Activated effector memory CD4-positive, alpha-beta T cell treated with anti-CD3 and anti-CD28 coated beads, Interleukin-2, amount 50 U/mL, for 16 hours (primary cell): ENCODE measurements at places on chromosomes 11 and 22.

GRCh38 chr22:36912694-36913426, 568 bp upstream of the CSF2RB start:
- no peak for DNase-seq

DNA sequence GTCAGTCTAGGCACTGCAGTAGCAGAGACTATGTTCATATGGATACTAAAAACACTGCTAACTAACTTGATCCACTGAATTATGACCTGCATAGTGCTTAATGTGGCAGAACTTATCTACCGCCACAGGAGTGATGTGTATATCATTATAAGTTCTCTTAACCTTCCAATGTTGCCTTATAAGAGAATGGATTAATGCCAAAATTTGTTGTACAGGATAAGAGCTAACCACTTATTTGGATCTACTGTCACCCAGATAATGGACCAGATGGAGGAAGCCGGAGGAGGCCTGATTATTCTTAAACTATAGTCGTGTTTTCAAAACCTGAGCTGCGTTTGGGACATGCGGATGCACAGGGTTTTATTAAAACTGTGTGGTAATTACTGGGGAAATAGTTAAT, 1.9 kb upstream of the OR51B4 start:
- DNase-seq, result no peak

DNA sequence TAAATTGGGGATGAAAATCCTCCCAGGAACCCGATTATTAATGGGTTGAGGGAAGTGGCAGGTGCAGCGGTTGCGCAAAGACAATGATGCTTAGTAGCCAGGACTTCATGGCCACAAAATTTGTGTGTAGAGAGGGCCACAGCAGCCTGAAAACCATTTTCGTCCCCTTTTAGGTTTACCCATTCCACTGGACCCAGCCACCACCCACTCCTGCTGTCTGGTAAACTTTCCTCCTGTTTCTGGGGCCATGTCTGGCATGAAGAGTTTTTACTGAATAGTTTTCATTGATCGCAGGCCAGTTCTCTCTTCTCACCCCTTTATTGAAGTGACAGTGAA, 69.5 kb upstream of the SYT13 start:
- no peak for DNase-seq

GRCh38 chr22:35834061-35834460, 116.4 kb downstream of the APOL5 start:
- no peak for DNase-seq

DNA sequence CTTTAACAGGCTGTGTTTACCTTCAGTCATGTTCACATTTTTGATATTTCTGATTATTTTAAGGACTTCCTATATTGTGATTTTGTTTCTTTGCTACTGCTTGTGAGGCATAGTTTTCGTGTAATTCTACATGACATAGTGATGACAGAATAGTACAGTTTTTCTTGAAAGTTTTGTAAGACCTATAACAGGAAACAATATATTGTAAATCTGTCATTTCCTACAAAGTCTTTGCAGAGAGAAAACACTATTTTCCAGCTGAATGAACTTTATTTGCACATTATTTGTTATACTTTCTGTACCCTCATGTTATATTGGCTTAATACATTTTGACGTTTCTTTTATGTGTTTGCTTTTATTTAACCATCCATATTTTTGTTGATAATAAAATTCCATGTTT, 191.1 kb downstream of the TMEM135 start:
- no peak for DNase-seq

DNA sequence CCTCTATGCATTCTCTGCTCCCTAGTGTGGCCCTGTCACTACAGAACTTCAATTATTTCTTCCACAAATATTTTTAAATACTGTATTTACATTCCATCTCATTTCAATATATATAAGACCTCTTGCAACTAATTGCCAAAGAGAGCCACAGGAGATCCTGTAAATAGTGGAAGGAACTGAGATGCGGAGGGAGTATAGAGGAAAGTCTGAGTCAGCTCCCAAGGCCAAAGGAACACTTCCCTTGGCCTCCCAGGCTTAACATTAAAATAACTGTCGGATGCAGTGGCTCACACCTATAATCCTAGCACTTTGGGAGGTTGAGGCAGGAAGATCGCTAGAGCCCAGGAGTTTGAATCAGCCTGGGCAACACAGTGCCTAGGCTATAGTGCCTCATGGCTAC, 31.2 kb downstream of the RBFOX2 start:
- DNase-seq, result no peak

GRCh38 chr11:19244084-19244483, 3.3 kb upstream of the E2F8 start:
- no peak for DNase-seq

- no peak for DNase-seq
Measured at GRCh38 chr11:77517753-77518152, 43.9 kb upstream of the PAK1 start.

DNA sequence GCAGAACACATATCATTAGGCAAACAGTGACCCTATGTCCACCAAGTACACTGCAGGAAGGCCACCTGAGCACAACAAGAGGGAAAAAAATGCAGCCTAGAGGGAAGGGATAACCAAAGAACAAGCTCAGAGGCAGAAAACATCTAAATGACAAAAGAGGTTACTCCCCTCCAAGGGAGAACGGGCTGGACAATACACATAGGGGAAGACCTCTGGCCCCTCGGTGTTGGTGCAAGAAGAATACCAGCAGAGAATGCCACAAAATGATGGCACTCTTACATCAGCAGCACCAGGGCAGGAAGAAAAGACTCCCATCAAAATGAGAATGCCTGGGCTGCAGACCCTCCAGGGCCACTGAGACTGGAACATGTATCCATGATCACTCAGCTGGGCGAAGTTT, 66.6 kb upstream of the OPCML start:
- DNase-seq, result no peak

GRCh38 chr11:79536155-79536917, 95.5 kb upstream of the TENM4 start:
- no peak for DNase-seq
